ENCODE measurements at places on chromosomes 6 and 20.

- DNase-seq = no peak
- no peaks in the 10 kb centered on the region for H3K27me3 ChIP-seq
- no peaks in the 10 kb centered on the region for H3K36me3 ChIP-seq
Measured at GRCh38 chr6:48567016-48567415, 456.0 kb upstream of the PTCHD4 start.

- peaks cover 6% of the 10 kb centered on the region for H3K4me1 ChIP-seq
- no peaks in the 10 kb centered on the region for H3K27me3 ChIP-seq
- no peak for DNase-seq
- H3K4me3 ChIP-seq = no peak overlapping the region
- H3K27ac ChIP-seq = no peak overlapping the region
- H3K36me3 ChIP-seq = no peaks in the 10 kb centered on the region
Measured at GRCh38 chr20:5482791-5483190, 166.0 kb upstream of the PROKR2 start.

- no peak overlapping the region for H3K4me3 ChIP-seq
- no peaks in the 10 kb centered on the region for H3K27me3 ChIP-seq
- DNase-seq = no peak
Measured at GRCh38 chr20:48592107-48592940, 235.5 kb downstream of the PREX1 start.

DNA sequence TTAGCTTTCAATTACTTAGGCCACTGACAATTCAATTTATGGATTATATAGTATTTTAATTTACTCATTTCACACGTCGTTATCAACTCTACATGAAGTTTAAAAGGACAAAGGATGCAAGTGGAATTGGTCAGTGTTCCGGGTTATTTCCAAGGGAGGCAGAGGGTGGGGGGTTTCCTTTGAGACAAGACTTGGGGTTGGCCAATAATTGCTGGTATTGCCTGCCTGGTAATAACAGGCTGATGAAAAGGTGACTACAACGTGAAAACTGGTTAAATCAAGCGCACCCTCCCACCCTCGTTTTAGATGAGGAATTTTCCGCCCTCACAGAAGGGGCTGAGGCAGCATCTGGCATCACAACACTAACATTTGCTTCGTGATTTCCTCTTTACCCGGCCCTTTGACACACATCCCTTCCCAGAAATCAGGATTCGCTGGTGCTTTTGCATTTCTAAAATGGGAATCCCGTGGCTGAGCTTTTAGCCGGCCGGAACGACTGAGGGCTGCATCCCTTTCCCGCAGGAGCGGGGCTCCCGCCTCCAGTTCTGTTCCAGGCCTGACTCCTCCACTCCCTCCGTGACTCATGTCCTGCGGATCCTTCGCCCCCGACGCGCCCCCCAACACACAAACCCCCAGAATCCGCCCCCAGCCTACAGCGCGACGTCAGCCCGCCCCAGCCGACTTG, 999 bp upstream of the PIM1 start:
- H3K27me3 ChIP-seq = no peaks in the 10 kb centered on the region
- H3K36me3 ChIP-seq = no peaks in the 10 kb centered on the region
- peak overlapping the region; percentile 60 for H3K27ac ChIP-seq
- peak overlapping the region; percentile 50 for H3K4me3 ChIP-seq
- no peaks in the 10 kb centered on the region for H3K4me1 ChIP-seq
- DNase-seq = no peak

DNA sequence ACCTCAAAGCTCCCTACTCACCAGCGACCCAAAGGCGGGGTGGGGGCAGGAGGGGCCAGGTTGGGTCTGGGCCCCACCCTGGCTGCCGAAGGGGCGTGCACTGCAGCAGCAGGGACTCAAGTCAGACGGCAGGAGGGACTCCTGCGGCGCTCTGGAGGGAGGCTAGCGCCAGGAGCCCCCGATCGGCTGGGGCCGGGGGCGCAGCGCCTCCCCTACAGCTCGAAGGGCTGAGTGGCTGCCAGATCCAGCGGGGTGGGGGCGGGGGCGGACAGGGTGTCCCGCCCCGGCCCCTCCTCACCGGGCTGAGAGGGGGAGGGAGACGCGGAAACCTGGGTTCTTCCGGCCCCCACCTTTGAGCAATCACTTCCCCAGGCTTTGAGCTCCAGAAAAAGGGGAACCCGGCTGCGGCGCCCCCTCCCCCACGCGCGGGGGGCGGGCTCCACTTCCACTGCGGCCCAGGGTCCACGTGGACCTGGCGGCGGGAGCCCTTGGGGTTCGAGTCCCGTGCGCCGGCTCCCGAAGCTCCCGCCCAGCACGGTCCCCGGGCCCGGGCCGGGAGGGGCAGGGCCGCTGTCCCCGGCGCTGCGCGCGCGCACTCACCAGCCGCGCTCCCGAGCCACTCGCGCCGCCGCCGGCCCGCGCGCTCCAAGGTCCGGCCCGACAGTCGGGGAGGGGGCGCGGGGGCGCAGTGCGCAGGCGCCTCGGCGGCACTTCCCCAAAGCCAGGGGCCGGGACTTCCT, at the start of gene RGS19:
Gene RGS19 (minus strand): TSS at position 246 of the 740 bp plus-strand sequence. CDS start 2,632 bp downstream, outside the sequence.
- peaks cover 6% of the 10 kb centered on the region for H3K4me1 ChIP-seq
- DNase-seq = no peak
- no peaks in the 10 kb centered on the region for H3K36me3 ChIP-seq
- H3K27me3 ChIP-seq = no peaks in the 10 kb centered on the region
- peak within 1 kb of the TSS; percentile 52 for H3K27ac ChIP-seq

DNA sequence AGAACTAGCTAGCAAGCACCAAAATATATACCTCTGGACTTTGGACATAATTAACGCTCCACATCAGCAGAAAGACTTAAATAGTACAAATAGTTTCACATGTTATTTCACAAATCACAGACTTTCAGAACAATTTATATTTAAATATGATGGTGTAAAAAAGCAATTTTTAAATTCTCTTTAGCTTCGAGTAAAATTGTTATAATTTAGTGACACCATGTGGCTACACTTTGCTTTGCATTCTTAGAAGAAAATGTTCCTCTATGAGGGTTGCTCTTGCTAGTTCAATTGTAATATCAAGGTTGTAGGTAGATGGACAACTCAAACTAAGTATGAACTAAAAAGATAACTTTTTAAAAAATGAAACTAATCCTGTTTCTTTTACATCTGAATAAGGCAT, 69.0 kb downstream of the BTBD9 start:
- H3K27ac ChIP-seq = no peak overlapping the region
- no peaks in the 10 kb centered on the region for H3K4me1 ChIP-seq
- no peaks in the 10 kb centered on the region for H3K36me3 ChIP-seq
- H3K4me3 ChIP-seq = no peak overlapping the region
- no peak for DNase-seq

- no peaks in the 10 kb centered on the region for H3K36me3 ChIP-seq
- no peak for DNase-seq
- H3K27me3 ChIP-seq = no peaks in the 10 kb centered on the region
- H3K4me1 ChIP-seq = peaks cover 6% of the 10 kb centered on the region
Measured at GRCh38 chr6:85585741-85586140, 7.9 kb downstream of the SNX14 start.

GRCh38 chr6:113347436-113347835, 509.7 kb upstream of the MARCKS start:
- DNase-seq = no peak
- H3K4me1 ChIP-seq = no peaks in the 10 kb centered on the region
- no peak overlapping the region for H3K27ac ChIP-seq
- H3K27me3 ChIP-seq = no peaks in the 10 kb centered on the region

DNA sequence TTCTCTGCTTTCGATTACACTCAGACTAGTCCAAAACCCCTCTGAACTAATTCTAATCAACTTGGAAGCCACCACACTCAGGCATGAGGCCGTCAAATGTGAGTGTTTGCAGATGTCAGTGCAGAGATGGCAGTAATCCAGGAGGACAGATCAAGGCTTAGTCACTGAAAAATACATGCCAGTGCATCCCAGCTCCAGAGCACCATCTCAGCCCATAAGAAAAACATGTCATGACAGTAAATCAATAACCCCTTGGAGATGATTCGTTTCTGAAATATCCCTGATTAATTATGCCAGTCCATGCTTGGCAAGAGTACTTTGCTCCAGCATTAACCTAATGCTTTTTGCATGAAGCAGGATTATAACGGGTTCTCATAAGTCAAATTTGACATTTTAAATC, 179.5 kb downstream of the ADAT2 start:
- H3K4me3 ChIP-seq = no peak overlapping the region
- no peaks in the 10 kb centered on the region for H3K36me3 ChIP-seq
- H3K27ac ChIP-seq = no peak overlapping the region
- H3K27me3 ChIP-seq = no peaks in the 10 kb centered on the region

- no peak for DNase-seq
- H3K36me3 ChIP-seq = no peaks in the 10 kb centered on the region
- no peaks in the 10 kb centered on the region for H3K4me1 ChIP-seq
- no peak overlapping the region for H3K27ac ChIP-seq
Measured at GRCh38 chr6:68328156-68328555, 306.9 kb upstream of the ADGRB3 start.

DNA sequence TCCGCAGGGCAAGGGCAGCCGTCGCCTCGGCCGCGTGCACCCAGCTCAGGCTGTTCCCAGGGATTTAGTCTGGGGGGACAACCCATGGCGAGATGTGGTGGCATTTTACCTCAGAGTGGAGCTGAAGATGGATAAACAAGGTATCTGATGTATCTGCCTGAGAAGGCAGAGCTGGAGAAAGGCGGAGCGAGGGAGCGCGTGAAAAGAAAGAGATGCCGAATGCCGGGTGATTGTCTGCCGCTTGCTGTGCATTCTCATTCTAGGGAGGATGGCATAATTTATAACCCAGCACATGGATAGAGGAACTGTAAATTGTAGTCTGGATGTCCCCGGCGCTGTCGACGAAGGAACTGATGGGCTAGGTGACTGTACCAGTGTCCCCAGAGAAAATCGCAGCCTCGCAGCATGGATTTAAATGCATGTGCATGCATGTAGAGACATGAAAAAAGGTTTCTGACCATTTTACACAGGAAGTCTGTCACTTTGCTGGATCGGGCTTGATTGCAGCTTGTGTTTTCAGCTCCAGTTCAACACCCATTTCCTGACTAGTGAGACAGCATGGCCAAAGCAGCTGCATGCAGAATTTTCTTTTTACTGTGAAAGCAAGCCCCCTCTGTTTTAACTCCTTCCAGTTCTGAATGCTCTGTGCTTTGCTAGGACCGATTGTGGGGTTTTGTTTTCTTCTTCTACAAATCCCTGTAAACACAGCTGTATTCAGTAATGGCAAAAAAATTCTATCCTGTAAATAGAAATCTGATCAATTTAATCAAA, 149.7 kb downstream of the PRL start:
- H3K36me3 ChIP-seq = no peaks in the 10 kb centered on the region
- no peaks in the 10 kb centered on the region for H3K4me1 ChIP-seq
- H3K27me3 ChIP-seq = no peaks in the 10 kb centered on the region
- no peak for DNase-seq
- no peak overlapping the region for H3K4me3 ChIP-seq

DNA sequence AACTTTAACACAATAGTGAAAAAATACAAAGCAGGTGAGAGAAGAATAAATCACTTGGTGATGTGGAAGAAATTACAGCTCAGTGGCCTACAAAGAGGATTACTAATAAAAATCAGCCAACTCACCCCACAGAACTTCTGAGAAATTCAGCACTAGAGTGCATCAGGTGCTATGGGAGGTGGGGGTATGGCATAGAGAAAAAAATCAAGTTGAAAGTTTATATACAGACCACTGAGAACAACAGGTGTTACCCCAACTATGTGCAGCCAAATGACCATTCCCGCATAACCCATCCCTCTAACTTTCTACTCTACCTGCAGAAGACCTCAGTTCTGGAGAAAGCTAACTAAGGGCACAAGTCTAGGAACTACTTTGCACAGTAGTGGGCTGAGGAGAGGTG, 47.0 kb downstream of the PIGU start:
- H3K4me3 ChIP-seq = no peak overlapping the region
- DNase-seq = no peak
- H3K4me1 ChIP-seq = no peaks in the 10 kb centered on the region
- H3K36me3 ChIP-seq = no peaks in the 10 kb centered on the region

GRCh38 chr20:63297371-63297781, 4.4 kb downstream of the COL20A1 start:
- no peaks in the 10 kb centered on the region for H3K27me3 ChIP-seq
- no peaks in the 10 kb centered on the region for H3K4me1 ChIP-seq
- no peak for DNase-seq
- no peaks in the 10 kb centered on the region for H3K36me3 ChIP-seq

DNA sequence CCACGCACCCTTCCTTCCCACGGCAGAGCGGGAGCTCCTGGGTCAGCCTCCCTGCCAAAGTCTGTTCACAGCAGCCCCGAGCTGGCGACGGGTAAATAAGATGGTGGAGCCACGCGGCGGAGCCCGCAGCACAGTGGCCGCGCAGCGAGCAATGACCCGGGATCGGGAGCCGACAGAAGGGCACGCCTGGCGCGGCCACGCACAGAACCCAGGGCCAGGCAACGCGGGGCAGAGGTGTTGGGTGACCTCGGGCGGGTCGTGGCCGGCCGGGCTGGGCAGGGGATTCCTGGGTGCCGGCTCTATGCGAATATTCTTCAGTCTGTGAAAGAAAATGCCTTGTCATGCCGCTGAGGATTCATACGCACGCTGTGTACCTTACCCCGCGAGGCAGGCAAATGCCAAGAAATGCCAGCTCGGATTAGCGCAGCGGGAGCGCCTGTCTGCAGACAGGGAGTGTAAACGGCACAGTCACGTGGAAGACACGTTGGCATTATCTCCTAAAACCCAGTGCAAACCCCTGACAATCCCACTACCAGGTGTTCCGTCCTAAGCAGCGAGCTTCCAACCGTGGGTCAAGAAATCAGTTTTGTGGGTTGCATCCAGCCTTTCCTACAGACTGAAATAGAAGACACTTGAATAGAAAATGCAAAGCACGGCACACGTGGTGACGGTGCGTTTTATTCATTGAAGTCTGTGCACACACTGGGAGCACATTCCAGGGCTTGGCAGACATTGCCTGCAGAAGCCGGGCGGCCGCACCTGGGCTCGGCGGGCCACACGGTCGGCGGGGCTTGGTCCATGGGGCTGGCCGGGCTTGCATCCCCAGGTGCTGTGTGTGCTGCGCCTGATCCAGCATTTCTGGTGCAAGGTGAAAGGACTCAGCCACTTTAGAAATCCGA, 18.3 kb downstream of the CHRNA4 start:
- H3K27me3 ChIP-seq = no peaks in the 10 kb centered on the region
- H3K36me3 ChIP-seq = no peaks in the 10 kb centered on the region
- H3K4me1 ChIP-seq = no peaks in the 10 kb centered on the region
- no peak overlapping the region for H3K27ac ChIP-seq

- DNase-seq = no peak
- no peaks in the 10 kb centered on the region for H3K27me3 ChIP-seq
- peaks cover 21% of the 10 kb centered on the region for H3K4me1 ChIP-seq
- H3K36me3 ChIP-seq = no peaks in the 10 kb centered on the region
Measured at GRCh38 chr20:41030531-41031242, 2.1 kb downstream of the TOP1 start.

- no peaks in the 10 kb centered on the region for H3K36me3 ChIP-seq
- H3K4me1 ChIP-seq = no peaks in the 10 kb centered on the region
- no peak for DNase-seq
- no peak overlapping the region for H3K4me3 ChIP-seq
Measured at GRCh38 chr20:19113343-19113930, 99.0 kb upstream of the SLC24A3 start.

DNA sequence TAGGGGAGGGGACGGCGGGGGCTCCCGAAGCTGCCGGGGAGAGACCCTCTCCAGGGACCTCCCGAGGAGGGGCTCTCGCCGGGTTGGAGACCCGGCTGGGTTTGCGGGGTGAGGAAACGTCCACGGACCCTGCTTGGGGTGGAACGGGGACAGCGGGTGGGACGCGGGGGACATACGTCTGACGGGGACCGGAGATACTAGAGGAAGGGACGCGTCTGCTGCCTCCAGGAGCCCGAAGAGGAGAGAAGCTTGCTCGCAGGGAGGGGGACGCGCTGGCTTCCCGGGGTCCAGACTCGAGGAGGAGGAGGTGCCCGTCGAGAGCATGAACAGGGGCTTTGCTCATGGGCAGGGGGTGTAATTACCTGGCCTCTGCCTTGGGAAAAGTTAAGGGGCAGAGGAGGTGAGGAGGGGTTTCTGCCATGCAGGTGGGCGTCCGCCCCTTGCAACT, 593 bp downstream of the DNMT3B start:
- no peaks in the 10 kb centered on the region for H3K36me3 ChIP-seq
- H3K4me3 ChIP-seq = peak overlapping the region; percentile 59
- H3K27ac ChIP-seq = peak overlapping the region; percentile 60
- no peaks in the 10 kb centered on the region for H3K27me3 ChIP-seq

All from pancreas (tissue), 10 donors.